Epithelial cell of umbilical artery (primary cell): ENCODE measurements at places on chromosomes 12 and 14. TPM values are rescaled to one million over a fixed set of nuclear protein-coding genes. Genes with fewer than 3 reads are reported as not detected.

The TSPAN8 gene
- 5.8 and 9.1 TPM in 2 replicates for total RNA-seq

The PXMP2 gene
- total RNA-seq = 21.1 and 26.4 TPM in 2 replicates

The TOMM20L gene
- total RNA-seq = not detected in 2 replicates

The JPH4 gene
- not detected in 2 replicates for total RNA-seq

The FANCM gene
- 9.7 and 12.6 TPM in 2 replicates for total RNA-seq

The TROAP gene
- 8.1 and 9.1 TPM in 2 replicates for total RNA-seq

The GLI1 gene
- total RNA-seq = not detected in 2 replicates

The NAV3 gene
- 17.9 and 24.2 TPM in 2 replicates for total RNA-seq

The ADAMTS20 gene
- not detected in 2 replicates for total RNA-seq

The NYNRIN gene
- 12.2 and 14.3 TPM in 2 replicates for total RNA-seq

The CIROP gene
- total RNA-seq = not detected in 2 replicates

The NCAPD2 gene
- 44.8 and 62.3 TPM in 2 replicates for total RNA-seq

The IL31 gene
- total RNA-seq = not detected in 2 replicates

The CPNE8 gene
- 7.1 and 12.3 TPM in 2 replicates for total RNA-seq

The CCDC175 gene
- not detected in 2 replicates for total RNA-seq

The FAM222A gene
- total RNA-seq = 0.15 and 0.32 TPM in 2 replicates

The KLRC4 gene
- not detected in 2 replicates for total RNA-seq

The GPR84 gene
- not detected in 2 replicates for total RNA-seq
